ENCODE measurements at places on chromosomes 13 and 19.
A peak's percentile ranks its signal among the peaks of the same experiment; 100 is the strongest.

DNA sequence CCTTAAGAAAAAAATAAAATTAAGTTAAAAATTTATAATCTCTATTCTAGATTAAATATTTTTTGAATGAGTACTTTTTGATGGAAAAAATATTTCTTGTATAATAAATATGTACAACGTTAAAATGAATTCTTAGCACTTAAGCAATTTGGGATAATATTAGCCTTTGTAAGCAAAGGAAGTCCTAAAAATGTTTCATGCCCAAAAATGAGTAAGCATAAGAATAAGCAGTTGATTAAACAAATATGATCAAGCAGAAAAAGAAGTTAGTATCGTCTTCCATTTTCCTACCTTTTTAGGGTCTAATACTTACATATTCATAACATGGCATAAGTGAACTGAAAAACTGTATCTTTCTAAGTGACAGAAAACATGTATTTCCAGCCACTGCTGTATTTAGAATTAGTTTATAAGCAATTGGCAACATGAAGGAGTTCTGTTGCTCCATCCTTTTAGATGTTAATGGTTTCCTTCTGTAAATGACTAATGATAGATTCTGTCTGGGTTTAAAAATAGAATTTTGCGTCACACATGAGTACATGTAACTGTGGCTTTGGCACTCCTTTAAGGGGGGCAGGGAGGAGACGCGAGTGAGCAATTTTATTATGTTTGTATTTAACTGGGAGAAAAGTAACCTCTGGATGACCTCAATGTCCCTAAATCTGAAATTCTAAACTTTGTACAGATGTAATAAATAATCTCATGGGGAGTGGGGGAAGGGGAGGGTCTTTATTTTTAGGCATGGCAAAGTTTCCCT is 237.4 kb downstream of the RGCC start:
- peak; percentile 18 for DNase-seq

DNA sequence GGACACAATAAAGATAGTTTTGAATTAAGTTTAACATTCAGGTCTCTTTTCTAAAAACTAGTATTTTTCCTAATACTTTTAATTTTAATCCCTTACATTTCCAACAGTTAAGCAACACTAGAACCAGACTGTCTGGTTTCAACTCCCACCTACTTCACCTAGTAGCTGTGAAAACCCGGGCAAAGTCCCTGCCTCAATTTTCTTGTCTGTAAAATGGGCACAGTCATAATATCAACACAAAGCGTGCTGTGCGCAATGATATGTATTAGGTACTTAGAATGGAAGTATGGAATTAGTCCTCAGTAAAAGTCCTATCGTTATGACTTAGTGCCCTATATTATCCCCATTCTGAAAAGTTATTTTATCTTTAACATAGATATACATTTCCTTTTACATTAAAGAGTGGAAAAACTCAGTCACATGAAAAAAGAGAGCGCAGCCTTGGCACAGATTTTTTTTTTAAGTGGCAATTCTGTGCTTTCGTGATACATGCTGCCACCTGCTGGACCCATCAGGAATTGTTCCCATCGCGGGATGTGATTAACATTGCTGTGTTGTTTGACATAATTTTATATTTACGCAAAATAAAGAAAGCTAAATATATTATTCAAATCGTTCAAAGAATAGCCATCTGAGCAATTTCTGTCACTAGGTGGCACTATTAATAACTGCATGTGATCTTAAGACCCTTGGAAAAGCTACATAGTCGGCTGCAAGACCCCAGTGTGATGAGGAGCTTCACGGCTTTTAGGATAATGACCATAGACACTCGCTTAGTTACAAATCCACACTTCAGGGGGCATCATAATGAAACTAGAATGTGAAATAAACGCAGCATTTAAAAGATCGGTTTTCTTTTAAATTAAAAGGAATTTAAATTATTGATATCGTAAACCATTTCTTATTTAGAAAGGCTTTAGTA is 59.9 kb downstream of the LIG4 start:
- peak; percentile 23 for DNase-seq

- DNase-seq: no peak
These were observed 30.6 kb downstream of the CERS1 start for GRCh38 chr19:18865106-18865972.

DNA sequence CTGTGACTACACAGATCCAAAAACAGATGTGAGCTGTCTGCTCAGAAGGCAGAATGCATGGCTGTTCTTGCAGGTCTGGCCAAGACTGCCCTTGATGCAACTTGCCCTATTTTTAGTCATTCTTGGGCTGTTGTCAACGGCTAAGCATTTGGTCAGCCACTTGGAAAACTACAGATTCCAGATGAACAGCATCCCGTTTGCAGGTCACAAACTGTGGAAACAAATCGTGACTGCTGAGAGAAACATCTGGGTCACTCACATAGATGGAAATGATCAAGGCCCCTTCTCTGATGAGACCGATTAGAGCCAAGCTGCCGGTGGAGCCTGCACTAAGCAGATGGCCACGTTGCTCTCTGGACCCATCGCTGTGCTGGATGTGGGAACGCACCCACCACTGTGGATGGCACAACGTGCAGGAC is 15.4 kb upstream of the METTL21C start:
- no peak for DNase-seq

DNA sequence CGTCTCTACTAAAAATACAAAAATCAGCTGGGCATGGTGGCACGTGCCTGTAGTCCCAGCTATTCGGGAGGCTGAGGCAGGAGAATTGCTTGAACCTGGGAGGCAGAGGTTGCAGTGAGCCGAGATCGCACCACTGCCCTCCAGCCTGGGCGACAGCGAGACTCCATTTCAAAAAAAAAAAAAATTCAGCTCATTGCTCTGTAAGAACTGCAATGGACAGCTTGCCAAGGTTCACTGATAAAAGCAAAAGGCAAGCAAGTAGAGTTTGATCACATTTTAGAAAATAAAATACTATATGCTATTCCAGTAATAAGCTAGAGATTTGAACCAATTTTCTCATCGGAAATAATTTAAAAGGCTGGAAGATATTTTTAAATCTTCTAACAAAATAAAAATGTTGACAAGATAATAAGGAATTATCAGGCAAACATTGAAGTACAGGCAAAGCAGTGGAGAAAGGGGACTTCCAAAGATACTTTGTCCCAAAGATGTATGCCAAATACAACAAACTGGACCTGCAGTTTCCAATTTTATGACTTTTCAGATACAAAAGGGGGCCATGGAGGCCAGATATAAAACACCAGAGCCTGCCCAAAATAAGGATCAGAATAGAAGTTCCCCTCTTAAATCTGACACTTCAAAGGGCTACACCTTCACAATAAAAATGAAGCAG is 29.6 kb downstream of the SLC6A16 start:
- no peak for DNase-seq

DNA sequence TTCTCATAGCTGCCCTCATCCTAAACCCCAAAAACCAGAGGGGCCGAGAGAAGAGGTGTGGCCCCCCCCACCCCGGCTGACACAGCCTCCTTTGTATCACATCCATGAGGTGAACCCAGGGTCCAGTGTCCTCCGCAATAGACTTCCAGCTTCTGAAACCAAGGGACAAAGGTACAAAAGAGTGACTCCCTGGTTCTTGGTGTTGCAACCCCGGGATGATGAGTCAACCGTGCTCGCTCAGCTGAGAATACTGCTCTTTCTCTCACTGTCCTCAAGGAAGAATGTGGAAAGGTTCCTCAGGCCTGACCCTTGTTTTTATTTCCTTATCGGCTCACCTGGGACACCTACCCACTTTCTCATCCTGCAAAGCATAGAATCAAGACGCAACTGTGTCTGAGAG is 5.5 kb downstream of the SLC15A1 start:
- DNase-seq: no peak

DNA sequence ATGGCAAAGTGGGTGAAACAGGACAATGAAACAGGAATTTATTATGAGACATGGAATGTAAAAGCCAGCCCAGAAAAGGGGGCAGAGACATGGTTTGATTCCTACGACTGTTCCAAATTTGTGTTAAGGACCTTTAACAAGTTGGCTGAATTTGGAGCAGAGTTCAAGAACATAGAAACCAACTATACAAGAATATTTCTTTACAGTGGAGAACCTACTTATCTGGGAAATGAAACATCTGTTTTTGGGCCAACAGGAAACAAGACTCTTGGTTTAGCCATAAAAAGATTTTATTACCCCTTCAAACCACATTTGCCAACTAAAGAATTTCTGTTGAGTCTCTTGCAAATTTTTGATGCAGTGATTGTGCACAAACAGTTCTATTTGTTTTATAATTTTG is 8.6 kb downstream of the CLN5 start:
- no peak for DNase-seq

- DNase-seq: no peak
These were observed 7.4 kb downstream of the FCGBP start for GRCh38 chr19:39927076-39927475.

GRCh38 chr13:51419001-51419636 is 33.7 kb downstream of the INTS6 start:
- DNase-seq: no peak

GRCh38 chr19:18203408-18203862 is 407 bp downstream of the RAB3A start:
- DNase-seq: no peak

GRCh38 chr19:45927565-45928261 is 13.1 kb upstream of the NANOS2 start:
- peak; percentile 99 for DNase-seq

- no peak for DNase-seq
These were observed 2.4 kb downstream of the TEX101 start for GRCh38 chr19:43416951-43417623.

- peak; percentile 61 for DNase-seq
These were observed 5.5 kb downstream of the IER2 start for GRCh38 chr19:13155472-13156359.

DNA sequence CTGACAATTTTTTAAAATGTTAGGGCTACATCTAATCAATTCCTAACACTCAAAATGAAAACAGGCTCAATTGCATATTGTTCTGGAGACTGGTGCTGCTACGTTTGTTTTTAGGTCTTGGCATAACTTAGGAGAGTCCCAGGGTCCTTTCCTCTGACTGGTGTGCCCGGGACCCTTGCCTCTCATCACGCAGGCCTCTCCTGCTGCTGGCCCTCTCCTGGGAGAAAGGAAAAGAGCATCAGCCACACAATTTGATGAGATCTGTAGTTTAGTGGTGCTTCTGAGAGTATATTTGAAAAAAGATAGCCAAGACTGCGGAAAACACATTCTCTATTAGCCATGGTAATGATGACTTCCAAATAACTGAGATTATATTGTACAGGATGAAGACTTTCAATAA is 380.0 kb downstream of the KLF12 start:
- no peak for DNase-seq

DNA sequence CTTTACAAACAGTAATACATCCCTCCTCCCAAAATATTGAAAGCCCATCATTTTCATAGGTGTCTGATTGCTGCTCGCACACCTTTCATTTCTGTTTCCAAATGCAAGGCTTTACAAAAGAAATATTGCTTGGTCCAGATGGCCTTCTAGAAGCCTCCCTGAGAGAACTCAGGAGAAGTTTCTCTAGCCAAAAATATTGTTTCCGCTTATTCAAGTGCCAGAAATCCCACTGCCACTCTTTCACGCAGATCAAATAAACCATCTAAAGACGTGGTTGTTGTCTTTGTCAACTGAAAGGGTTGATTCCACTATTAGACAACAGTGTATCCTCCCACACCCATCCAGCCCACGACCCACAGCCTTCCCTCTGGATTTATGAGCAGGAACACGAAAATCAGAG is 96.2 kb downstream of the ZIC5 start:
- no peak for DNase-seq

- no peak for DNase-seq
These were observed 5.8 kb downstream of the PCDH9 start for GRCh38 chr13:67224148-67224846.

DNA sequence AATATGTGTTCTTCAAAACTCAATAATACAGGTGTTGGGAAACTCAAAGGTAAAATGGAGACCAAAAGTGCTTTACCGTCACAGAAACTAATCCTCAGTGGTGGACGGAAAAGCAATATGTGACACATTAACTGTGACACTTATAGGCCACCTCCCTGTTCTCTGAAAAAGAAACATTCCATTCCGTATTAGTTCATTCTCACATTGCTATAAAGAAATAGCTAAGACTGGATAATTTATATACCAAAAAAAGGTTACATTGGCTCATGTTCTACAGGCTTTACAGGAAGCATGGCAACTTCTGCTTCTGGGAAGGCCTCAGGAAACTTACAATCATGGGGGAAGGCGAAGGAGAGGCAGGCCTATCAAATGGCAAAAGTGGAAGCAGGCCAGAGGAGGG is 435.3 kb upstream of the HTR2A start:
- DNase-seq: no peak

GRCh38 chr19:1166872-1167573 is 7.0 kb downstream of the SBNO2 start:
- no peak for DNase-seq

DNA sequence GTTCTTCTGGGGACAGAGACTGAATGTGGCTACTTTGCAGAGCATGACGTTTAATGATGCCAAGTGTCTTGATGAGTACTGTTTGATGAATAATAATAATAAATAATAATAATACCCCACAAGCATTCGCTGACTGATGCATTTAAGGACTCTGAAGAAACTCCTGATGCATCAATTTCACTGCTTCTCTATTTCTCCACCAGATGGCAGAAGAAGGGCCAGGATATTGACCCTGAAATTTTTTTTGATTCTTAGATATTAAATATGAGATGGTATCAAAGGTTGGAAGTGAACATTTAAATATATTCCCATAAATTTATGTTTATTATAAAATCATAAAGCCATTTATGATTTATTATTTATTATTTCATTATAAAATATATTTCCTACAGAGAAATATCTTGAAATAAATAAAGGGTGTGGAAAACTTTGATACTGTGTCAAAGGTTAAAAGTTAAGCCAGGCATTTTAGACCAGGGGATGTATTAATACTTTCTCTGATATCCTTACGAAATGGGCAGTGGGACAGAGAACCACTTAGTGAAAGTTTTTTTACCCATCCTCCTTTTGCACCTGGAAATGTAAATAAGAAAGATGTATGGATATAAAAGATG is 170.9 kb downstream of the LACC1 start:
- peak; percentile 20 for DNase-seq

GRCh38 chr13:30114571-30115256 is 192.6 kb downstream of the KATNAL1 start:
- DNase-seq: peak; percentile 90

GRCh38 chr19:49689133-49690078 is at the start of gene ADM5:
TSS of gene ADM5 (plus strand) at chr19:49689594. CDS start at chr19:49689838, 244 bp downstream.
- DNase-seq: no peak

DNA sequence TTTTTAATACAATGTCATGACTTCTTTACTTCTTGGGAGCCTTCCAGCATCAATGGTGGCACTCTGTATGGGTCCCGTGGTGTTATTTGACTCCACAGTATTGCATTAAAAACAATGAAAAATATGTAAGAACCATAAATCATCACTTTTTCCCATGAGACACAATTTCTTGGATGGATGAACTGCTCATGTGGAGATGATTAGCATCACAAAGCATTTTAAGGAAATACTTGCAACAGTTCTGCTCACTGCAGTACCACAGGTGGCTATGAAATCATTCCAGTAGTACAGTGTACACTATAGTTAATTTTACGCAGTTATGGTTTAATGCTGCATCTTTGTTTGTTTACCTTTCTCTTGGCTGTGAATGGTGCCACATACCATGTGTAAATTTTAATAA is 37.2 kb upstream of the C1QTNF9B start:
- no peak for DNase-seq

All from GM10248 (cell line).